ENCODE measurements at places on chromosomes 12 and 14. TPM values are rescaled to one million over a fixed set of nuclear protein-coding genes. Genes with fewer than 3 reads are reported as not detected.

The TESPA1 gene
- not detected for total RNA-seq

The SLC2A14 gene
- not detected for total RNA-seq

GRCh38 chr14:60658211-60658690 is 9.0 kb upstream of the SIX1 start:
- DNase-seq, result no peak
- no peak overlapping the region for H3K4me3 ChIP-seq
- no peaks in the 10 kb centered on the region for H3K36me3 ChIP-seq
- no peaks in the 10 kb centered on the region for H3K27me3 ChIP-seq

GRCh38 chr12:48286665-48287064 is 64.1 kb downstream of the ZNF641 start:
- H3K36me3 ChIP-seq, result no peaks in the 10 kb centered on the region
- no peak overlapping the region for H3K27ac ChIP-seq
- H3K4me3 ChIP-seq, result no peak overlapping the region

DNA sequence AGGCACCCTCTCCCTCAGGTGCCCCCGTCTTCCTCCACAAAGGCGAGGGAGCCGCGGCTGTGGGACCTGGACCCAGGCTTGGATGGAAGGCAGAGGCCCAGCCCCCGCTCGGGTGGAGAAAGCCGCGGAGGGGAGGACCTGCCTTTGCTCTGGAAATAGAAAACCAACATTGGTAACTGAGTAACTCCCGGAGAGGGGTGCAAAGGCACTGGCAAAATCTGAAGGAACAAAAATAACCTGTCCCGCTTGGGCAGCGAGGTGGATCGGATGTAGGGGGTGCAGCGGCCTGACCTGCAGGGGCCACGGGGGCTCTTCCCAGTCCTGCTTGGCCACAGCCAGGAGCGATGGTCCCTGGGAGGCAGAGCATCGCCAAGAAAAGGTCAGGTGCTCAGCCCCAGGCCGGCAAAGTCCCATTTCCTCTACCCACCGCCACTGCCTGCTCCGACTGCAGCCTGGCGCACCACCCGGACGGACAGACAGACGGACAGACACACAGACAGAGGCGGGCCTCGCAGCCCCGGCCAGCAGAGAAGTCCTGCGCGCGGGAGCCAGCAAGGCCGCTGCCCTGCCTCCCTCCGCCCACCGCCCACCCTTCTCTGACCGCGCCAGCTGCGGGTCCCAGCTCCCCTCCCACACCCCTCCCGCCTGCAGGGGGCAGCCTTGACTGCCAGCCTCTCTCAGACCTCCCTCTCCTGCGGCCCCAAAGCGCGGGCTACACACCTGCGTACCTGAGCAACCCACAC is 21.4 kb upstream of the TMEM106C start:
- H3K4me3 ChIP-seq, result no peak overlapping the region
- no peak for DNase-seq
- peaks cover 4% of the 10 kb centered on the region for H3K4me1 ChIP-seq
- no peak overlapping the region for H3K27ac ChIP-seq
- no peaks in the 10 kb centered on the region for H3K27me3 ChIP-seq

- no peaks in the 10 kb centered on the region for H3K36me3 ChIP-seq
- H3K27ac ChIP-seq, result peak overlapping the region; percentile 88
- H3K4me1 ChIP-seq, result peaks cover 15% of the 10 kb centered on the region
- DNase-seq, result peak; percentile 25
- H3K27me3 ChIP-seq, result no peaks in the 10 kb centered on the region
- peak overlapping the region; percentile 12 for H3K4me3 ChIP-seq
Measured at GRCh38 chr12:27179400-27180214, 64.5 kb upstream of the STK38L start.

The CREBL2 gene
- 44.6 TPM for total RNA-seq

DNA sequence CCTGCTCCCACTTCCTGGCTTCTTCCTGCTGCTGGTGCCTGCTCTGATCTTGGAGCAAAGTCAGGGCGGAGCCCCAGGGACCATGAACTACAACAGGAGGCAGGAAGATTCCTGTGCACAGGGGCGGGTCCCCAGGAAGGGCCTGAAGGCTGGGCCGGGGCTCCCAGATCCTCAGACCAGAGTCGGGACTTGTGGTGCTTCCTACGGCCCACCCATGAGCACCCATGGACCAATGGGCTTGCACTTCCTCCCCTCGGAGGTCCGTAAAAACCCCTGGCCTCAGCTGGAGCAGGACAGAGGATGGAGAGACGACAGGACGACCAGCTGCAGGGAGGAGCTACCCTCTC is 1287.1 kb downstream of the TMEM121 start:
- H3K4me1 ChIP-seq, result no peaks in the 10 kb centered on the region
- no peak overlapping the region for H3K27ac ChIP-seq
- no peaks in the 10 kb centered on the region for H3K36me3 ChIP-seq

DNA sequence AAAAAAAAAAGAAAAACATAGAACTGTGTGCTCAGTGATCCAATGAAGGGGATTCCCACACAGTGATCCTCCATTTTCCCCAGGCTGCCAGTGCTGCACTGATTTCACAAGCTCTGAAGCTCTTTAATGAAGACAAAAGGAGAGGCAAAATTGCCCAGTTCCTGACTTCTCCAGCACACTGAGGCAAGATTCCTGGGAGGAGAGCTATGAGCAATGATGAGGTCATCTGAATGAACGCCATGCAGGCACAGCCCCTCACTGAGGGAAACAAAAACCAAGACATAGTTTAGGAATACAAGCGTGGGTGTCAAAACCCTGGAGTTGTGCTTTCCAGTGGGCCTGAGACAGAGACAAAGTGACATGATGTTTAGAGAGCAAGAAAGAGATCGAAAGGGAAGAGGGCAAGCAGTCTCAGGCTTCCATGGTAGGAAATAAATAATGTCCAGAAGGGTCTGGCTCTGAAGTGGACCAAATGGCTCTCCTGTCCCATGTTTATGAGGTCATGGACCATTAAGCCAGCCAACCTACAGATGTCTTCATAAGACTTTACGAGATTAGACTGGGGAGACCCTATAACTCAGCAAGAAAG is 40.9 kb upstream of the SMUG1 start:
- H3K27me3 ChIP-seq, result no peaks in the 10 kb centered on the region
- peak overlapping the region; percentile 18 for H3K27ac ChIP-seq
- peak overlapping the region; percentile 39 for H3K4me3 ChIP-seq
- no peaks in the 10 kb centered on the region for H3K36me3 ChIP-seq

DNA sequence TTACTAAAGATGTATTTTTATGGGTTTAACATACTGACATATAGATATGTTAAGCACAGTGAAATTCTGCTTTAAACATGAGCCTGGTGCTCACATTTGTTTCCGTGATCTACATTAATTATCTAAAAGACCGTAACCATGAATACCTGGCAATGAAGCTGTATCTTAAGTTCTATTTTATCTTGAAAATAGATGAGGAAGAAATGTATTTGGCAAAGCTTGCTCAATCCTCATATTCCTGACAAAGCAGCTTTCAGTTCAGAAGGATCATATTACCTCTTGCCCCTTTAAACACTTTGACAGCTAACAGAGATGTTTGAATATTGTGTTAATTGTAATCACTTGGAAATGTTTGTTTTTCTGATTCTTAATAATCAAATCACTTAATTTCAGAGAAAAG is 9.8 kb downstream of the EPYC start:
- H3K27ac ChIP-seq, result no peak overlapping the region
- no peak overlapping the region for H3K4me3 ChIP-seq
- DNase-seq, result no peak
- no peaks in the 10 kb centered on the region for H3K27me3 ChIP-seq
- no peaks in the 10 kb centered on the region for H3K36me3 ChIP-seq
- no peaks in the 10 kb centered on the region for H3K4me1 ChIP-seq

GRCh38 chr12:123038966-123039365 is 58.5 kb downstream of the ARL6IP4 start:
- H3K27me3 ChIP-seq, result no peaks in the 10 kb centered on the region
- no peak overlapping the region for H3K27ac ChIP-seq
- DNase-seq, result no peak
- H3K4me1 ChIP-seq, result peaks cover 3% of the 10 kb centered on the region
- H3K36me3 ChIP-seq, result no peaks in the 10 kb centered on the region

DNA sequence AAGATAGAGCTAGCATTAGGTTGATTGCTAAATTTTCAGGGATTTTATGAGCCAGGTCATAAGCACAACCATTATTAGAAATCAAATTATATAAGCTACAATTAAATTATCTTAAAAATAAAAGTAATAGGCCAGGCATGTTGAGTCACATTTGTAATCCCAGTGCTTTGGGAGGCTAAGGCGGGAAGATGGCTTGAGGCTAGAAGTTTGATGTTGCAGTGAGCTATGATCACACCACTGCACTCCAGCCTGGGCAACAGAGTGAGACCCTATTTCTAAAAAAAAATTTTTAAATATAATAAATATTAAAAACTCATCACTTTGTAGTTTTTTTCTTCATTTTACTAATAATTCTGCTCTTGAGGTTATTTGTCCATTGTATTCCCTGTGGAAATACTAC is 1.9 kb upstream of the LIMA1 start:
- H3K4me1 ChIP-seq, result peaks cover 30% of the 10 kb centered on the region
- no peak overlapping the region for H3K4me3 ChIP-seq
- no peak for DNase-seq
- no peaks in the 10 kb centered on the region for H3K27me3 ChIP-seq

- H3K27me3 ChIP-seq, result no peaks in the 10 kb centered on the region
- H3K27ac ChIP-seq, result no peak overlapping the region
- H3K4me1 ChIP-seq, result no peaks in the 10 kb centered on the region
- no peak overlapping the region for H3K4me3 ChIP-seq
- DNase-seq, result no peak
Measured at GRCh38 chr14:86521843-86522242, 991.9 kb downstream of the FLRT2 start.

The OAS2 gene
- 21.2 TPM for total RNA-seq

- no peak overlapping the region for H3K27ac ChIP-seq
- DNase-seq, result no peak
- H3K36me3 ChIP-seq, result no peaks in the 10 kb centered on the region
- no peaks in the 10 kb centered on the region for H3K4me1 ChIP-seq
Measured at GRCh38 chr14:105131241-105131640, 37.3 kb downstream of the JAG2 start.

- no peaks in the 10 kb centered on the region for H3K27me3 ChIP-seq
- H3K27ac ChIP-seq, result no peak overlapping the region
- no peak for DNase-seq
- no peak overlapping the region for H3K4me3 ChIP-seq
- no peaks in the 10 kb centered on the region for H3K36me3 ChIP-seq
Measured at GRCh38 chr12:55067701-55068100, 47.9 kb downstream of the NEUROD4 start.

DNA sequence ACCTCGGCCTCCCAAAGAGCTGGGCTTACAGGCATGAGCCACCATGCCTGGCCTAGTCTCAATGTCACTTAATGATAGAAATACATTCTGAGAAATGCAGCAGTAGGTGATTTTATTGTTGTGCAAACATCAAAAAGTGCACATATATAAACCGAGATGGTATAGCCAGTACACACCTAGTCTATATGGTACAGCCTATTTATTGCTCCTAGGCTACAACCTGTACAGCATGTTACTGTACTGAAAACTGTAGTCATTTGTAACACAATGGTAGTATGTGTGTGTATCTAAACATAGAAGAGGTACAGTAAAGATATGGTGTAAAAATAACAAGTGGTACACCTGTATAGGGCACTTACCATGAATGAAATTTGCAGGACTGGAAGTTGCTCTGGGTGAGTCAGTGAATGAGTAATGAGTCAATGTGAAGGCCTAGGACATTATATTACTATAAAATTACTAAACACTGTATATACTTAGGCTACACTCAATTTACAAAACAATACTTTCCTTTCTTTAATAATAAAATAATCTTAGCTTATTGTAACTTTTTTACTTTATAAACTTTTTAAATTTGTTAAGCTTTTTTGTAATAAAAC is 166.7 kb upstream of the SYT1 start:
- no peak for DNase-seq
- H3K27me3 ChIP-seq, result no peaks in the 10 kb centered on the region
- no peak overlapping the region for H3K27ac ChIP-seq
- H3K4me1 ChIP-seq, result no peaks in the 10 kb centered on the region
- no peaks in the 10 kb centered on the region for H3K36me3 ChIP-seq
- no peak overlapping the region for H3K4me3 ChIP-seq

- H3K4me1 ChIP-seq, result peaks cover 17% of the 10 kb centered on the region
- no peak overlapping the region for H3K27ac ChIP-seq
- H3K4me3 ChIP-seq, result no peak overlapping the region
- H3K27me3 ChIP-seq, result no peaks in the 10 kb centered on the region
Measured at GRCh38 chr14:101834397-101834796, 72.9 kb downstream of the PPP2R5C start.

DNA sequence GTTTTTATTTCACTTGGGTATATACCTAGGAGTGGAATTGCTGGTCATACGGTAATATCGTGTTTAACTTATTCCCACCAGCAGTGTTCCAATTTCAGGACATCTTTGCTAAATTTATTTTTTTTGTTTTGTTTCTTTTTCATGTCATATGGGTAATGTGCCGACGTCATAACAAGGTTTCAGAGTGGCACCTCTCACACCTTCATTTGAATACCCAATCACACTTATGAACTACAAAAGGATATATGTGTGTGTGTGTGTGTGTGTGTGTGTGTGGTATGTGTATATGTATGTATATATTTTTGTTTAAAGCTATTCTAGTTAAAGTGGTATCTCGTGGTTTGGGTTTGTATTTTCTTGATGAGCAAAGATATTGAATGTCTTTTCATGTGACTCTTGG is 12.1 kb downstream of the TRAF3 start:
- H3K4me3 ChIP-seq, result no peak overlapping the region
- no peak for DNase-seq
- H3K27me3 ChIP-seq, result no peaks in the 10 kb centered on the region
- H3K27ac ChIP-seq, result no peak overlapping the region
- no peaks in the 10 kb centered on the region for H3K4me1 ChIP-seq

- H3K4me3 ChIP-seq, result no peak overlapping the region
- no peaks in the 10 kb centered on the region for H3K27me3 ChIP-seq
- H3K4me1 ChIP-seq, result peaks cover 10% of the 10 kb centered on the region
- H3K27ac ChIP-seq, result no peak overlapping the region
- peaks cover under 1% of the 10 kb centered on the region for H3K36me3 ChIP-seq
Measured at GRCh38 chr14:75140620-75141019, 13.8 kb upstream of the NEK9 start.

DNA sequence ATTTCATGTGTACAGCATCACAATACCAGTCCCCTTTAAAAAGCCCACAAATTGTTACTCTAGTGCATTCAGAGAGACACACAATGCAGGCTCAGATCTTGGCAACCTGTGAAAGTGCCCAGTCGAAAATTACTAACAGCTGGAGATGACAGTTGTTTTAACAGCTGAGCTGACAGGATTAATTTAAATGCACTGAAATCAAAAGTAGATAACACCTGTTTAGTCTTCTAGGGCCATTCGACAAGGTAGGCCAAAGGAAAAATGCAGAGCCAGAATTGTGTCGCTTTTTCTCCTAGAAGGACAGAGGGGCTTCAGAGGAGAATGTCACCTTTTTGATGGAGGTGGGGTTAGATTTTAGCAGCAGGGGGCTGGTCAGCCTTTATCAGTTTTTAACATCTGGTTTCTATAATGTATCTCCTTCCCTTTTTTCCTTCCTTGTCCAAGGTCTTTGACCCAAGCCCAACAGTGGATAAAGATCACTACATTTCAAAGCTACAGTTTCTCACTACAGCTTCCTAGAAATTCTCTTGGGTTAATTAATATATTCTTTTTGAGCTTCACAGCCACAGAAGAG is 139.1 kb downstream of the SOX5 start:
- H3K27ac ChIP-seq, result no peak overlapping the region
- peaks cover 8% of the 10 kb centered on the region for H3K4me1 ChIP-seq
- no peak overlapping the region for H3K4me3 ChIP-seq
- no peak for DNase-seq
- no peaks in the 10 kb centered on the region for H3K27me3 ChIP-seq
